Epithelial cell of proximal tubule (primary cell): ENCODE measurements at places on chromosomes 3 and 15.

GRCh38 chr3:99794485-99794884 is 23.2 kb upstream of the CMSS1 start:
- no peak for DNase-seq

DNA sequence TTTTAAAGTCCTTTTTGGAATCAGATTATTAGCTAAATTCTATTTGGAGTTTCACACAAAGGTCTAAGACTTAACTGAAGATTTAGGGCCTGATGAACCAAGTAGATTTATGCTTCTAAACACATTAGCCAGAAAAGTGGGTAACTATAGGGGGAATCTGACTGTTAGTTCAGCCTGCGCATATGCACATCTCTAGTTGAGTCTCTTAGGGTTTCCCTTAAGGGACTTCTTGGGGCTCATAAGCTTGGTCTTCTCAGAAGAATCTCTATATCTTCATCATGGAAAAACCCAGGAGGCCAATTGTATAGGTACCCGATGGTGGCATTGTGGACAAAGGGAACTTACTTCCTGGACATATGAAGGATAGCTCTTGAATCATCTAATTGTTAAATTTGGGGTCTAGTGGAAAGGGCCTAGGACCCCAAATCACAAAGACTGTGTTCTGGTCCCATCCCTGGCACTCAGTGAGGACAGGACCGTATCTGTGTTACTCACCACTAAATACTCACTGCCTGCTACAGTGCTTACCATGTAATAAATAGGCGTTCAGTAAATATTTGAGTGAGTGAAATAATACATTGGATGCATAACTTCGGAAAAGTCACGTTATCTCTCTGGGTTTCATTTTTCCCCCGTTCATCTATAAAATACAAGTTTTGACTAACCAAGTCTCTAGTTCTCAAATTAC is 17.0 kb downstream of the SELENOT start:
- no peak for DNase-seq

GRCh38 chr3:135623558-135623957 is 342.0 kb upstream of the PPP2R3A start:
- DNase-seq: no peak

GRCh38 chr3:78875436-78875835 is 892.4 kb downstream of the ROBO1 start:
- no peak for DNase-seq

GRCh38 chr3:137525471-137525870 is 238.6 kb upstream of the SOX14 start:
- DNase-seq: no peak

GRCh38 chr3:58528629-58529028 is 8.4 kb downstream of the ACOX2 start:
- peak; percentile 49 for DNase-seq

GRCh38 chr15:64009798-64010261 is 36.5 kb downstream of the DAPK2 start:
- no peak for DNase-seq

DNA sequence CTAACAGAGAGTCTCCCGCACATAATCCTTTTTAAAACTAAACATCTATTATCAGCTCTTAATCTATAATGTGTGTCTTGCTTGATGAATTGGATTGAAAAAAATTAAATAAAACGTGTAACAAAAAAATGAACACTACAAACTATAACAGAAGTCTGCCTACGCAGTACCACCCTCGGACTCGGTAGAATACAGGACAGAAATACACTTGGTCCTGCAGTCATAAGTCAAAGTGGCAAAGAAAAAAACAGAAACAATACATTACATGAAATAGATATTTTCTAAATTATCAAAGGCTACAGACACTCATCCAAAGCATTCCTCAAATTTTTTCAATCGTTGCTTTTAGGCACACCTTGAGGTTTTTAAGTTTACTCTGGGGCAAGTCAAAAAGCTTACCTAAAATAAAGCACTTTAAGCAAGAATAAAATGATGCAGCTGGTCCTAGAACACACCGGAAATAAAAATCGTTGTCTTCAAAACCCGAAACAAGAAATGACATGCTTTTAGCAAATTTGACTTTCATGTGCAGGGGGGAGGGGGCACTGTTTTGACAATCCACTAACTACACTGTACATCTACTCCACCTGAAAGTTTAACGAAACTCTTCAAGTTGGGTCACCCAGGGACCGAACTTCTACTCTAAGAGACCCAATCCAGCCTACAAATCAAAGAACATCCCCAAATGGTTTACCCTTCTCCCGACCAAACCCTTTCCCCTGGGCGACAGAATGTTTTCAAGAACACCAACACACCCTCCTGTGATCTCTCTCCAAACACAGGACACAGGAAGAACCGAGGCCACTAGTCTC is 1.3 kb downstream of the ADAM10 start:
- no peak for DNase-seq

DNA sequence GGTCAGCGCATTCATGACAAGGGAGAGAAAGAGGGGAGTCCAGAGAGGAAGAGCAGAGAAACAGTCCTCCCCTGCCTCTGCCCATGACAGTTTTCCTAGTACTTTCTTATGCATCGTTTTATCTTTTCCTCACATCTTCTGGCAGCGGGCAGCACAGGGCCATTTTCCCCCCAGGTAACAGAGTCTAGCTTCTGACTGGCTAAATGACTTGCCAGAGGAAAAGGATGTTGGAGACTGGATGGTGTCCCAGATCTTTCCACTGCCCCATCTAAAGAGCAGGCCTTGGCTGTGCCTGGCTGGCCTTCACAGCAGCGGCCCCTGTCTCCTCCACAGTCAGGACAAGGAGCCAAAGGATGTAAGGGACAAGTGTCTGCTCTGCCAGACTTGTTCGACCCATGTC is 59.3 kb downstream of the CTDSPL start:
- no peak for DNase-seq
